ENCODE measurements at places on chromosomes 2 and 18. TPM values are rescaled to one million over a fixed set of nuclear protein-coding genes. Genes with fewer than 3 reads are reported as not detected.

The CCDC74B gene
- 1.6 TPM for total RNA-seq

The IL1B gene
- total RNA-seq, result not detected

The GPR55 gene
- not detected for total RNA-seq

The FAM124B gene
- 82.0 TPM for total RNA-seq

The ASB18 gene
- total RNA-seq, result not detected

The GPD2 gene
- total RNA-seq, result 37.0 TPM

The GPR45 gene
- total RNA-seq, result not detected

The PRKAG3 gene
- total RNA-seq, result not detected

GRCh38 chr2:131085646-131086045 lies 7.6 kb downstream of the FAM168B start:
- no peak for DNase-seq

DNA sequence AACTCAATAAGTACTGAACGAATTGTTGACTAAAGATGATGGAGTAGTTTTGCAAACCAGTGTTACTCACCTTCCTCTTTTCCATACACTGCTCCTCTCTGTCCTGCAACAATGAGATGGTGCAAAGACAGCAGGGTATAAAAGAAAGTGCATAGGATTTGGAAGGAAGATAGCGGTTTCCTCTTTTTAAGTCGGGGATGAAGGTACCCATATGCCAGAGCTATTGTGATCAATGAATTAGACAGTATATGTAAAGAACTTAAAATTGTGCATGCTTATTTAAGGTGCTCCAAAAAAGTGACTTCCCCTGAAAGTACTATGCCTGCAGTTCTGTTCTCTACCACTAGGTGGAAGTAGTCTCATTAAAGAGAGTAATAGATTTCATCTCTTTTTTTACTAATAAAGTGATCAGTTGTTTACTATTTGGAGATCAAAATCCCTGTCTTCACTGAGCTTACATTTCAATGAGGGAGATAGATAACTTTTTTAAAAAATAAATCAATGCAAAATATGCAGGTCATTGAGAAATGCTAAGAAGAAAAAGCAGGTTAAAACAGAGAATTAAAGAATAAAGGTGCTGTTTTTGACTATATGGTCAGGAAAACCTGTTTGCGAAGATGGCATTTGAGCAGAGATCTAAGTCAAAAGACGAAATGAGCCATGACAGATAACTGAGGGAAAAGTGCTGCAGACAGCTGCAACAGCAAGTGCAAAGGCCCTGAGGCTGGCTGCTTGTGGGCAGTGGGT lies 339.7 kb upstream of the SLC14A2 start:
- DNase-seq, result peak; percentile 24

- no peak for DNase-seq
Measured at GRCh38 chr2:82913566-82913965, 1545.5 kb downstream of the SUCLG1 start.

DNA sequence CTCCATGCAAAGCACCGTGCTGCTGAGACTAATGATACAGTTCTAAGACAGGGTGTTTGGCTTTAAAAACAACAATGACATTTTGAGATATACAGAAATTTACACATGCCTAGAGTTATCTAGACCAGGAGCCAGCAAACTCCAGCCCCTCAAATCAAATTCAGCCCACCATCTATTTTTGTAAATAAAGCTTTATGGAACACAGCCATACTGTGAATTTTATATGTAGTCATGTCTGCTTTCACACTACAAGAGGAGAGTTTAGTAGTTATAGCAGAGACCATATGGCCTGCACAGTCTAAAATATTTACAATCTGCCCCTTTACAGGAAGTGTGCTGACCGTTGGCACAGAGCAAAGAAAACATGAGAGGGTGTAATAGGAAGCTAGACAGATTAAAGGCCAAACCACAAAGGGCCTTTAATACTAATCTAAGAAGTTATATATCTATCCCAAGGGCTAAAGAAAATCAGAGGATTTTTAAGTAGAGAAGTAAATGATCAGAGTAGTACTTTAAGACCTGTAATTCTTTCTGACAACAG lies 39.4 kb downstream of the NBAS start:
- DNase-seq, result peak; percentile 61

DNA sequence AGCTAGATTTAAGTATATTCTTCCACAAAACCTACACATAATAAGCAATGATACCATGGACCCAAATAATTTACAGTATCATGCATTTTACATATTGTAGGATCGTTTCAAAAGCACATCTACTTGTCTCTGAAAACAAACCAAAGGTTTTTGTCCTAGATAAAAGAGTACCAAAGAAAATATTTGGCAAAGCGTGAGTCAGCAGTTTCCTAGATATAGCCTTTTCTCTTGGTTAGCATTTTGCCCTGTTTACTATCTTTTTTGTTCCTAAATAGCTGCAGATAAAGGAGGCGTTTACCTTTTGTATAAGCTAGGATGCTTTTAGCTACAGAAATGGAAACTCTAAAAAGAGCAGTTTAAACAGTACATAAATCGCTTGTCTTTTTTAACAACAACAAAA lies 305.8 kb upstream of the GULP1 start:
- DNase-seq, result no peak

DNA sequence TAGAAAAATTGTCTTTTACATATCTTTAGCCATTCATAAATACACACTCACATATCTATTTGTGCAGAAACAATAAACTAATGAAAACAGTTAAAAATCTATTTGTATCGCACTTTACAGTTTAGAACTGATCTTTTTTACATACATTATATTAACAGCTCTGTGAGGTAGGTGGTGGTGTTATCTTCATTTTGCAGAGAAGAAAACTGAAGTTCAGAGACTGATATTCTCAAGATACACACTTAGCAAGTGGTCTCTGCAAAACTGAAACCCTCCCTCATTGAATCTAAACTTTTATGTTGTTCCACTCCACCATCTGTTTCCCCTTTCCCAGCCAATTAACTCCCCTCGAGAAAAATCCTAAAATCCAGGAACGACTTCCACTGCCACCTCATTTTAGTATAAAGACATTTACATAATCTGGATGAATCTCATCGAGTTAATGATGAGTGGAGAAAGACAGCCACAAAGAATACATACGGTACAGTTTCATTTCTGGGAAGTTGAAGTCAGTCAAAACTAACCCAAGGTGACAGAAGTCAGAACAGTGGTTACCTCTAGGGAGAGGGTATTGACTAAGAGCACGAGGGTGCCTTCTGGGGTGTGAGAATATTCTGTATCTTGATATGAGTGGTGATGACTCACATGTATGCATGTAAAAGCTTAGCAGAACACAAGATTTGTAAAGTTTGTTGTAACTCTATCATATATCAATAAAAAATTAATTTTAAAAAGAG lies 524.2 kb upstream of the TCF4 start:
- peak; percentile 21 for DNase-seq

DNA sequence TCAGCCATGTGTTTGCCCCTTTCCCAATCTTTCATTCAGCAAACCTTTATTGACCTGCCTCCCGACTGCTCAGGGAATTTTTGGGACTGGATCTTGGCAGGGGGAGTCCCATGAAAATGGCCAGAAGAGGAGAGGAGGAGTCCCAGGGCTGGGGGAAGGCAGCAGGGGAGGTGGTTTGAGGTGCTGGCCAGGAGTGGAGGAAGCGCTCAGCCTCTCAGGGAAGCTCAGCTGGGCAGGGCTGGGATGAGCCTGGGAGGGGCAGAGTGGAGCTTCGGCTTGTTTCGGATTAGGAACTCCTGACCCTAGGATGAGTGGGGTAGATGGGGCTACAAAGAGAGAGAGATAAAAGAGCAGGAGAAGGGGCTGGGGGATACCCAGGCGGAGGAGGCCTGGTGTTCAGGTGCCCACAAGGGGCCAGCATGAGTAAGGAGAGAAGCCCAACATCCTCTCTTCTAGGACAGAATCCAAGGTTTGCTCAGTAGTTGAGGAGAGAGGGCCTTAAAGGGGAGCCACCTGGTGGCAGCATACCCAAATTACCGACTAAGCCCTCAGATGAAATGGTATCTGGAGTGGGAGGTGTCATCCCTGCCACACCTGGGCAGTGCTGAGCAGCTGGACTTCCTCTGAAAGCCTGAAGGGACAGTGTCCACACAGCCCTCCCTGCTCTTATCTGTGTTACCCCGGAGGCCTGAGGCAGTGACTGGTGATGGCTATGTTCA lies 91.1 kb downstream of the INHBB start:
- peak; percentile 8 for DNase-seq

DNA sequence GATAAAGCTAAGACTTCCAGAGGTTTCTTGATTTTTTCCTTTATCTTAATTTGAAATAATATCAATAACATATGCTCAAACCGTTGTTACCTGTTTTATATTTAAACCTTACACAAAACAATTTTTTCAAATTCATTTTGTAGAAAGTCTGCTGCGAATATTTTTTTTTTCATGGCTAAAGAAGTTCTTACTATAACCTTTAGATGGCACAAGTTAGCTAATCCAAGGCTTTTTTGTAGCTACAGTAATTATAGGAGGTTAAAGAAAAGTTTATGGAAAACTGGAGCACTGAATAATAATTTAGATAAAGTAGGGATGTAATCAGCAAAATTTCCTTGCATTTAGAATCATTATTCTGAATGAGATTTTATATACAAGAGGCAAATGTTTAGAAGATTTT lies 78.0 kb upstream of the PNPT1 start:
- peak; percentile 66 for DNase-seq

- DNase-seq, result peak; percentile 33
Measured at GRCh38 chr18:24659827-24660720, 199.6 kb downstream of the HRH4 start.

DNA sequence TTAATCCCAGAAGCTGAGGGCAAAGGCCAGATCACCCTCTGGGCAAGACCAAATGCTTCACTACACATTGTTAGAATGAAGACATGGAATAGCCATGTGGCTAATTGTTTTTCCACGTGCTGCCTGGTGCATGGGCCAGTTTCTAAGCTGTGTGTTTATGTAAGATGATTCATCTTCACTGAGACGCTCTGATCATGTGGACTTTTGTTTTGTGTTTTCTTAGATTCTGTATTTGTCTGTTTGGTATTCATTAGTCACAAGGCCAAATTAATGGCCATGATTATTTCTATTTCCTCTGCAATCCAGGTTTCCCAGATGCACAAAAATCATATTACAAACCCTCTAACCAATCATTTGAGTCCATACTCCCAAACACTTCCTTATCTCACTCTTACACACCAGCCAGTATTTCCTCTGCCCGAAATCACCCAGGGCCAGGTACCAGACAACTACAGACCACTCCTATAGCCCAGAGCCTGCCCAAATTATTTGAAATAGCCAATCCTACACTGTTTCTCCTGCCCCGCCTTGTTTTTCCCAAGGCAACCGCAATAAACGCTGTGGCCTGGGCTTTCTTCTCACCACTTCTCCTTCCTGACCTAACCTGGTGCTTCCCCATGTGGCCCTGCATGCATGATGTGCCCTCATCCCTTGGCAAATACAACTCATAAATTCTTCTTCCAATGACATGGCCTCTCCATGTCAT lies 94.2 kb upstream of the SP3 start:
- peak; percentile 96 for DNase-seq

DNA sequence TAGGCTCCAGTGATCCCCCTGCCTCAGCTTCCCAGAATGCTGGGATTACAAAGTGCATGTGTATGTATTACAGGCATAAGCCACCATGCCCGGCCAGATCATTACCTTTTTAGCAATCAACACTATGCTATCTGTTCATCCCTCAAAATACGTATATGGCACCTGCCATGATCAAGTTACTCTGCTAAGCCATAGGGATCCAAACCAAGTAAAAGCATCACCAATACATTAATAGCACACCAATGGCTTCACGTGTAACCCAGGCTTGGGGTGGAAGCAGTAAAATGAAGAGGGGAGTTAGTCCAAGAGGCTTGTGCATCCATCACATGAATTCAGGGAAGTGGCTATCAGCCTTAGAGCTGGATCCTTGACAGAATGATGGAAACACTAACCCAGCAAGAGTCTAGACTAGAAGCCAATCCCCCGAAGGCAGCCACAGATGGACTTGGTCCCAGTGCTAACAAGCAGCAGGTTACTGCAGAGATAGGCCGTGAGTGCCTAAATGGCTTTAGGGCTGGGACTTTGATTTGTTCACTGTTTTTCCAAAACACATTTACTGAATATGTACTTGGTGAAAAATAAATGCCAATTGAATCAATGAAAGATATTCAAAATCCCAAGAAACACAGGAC lies 11.3 kb downstream of the HDLBP start:
- DNase-seq, result no peak

GRCh38 chr2:31371691-31372090 lies 42.9 kb downstream of the XDH start:
- DNase-seq, result no peak

DNA sequence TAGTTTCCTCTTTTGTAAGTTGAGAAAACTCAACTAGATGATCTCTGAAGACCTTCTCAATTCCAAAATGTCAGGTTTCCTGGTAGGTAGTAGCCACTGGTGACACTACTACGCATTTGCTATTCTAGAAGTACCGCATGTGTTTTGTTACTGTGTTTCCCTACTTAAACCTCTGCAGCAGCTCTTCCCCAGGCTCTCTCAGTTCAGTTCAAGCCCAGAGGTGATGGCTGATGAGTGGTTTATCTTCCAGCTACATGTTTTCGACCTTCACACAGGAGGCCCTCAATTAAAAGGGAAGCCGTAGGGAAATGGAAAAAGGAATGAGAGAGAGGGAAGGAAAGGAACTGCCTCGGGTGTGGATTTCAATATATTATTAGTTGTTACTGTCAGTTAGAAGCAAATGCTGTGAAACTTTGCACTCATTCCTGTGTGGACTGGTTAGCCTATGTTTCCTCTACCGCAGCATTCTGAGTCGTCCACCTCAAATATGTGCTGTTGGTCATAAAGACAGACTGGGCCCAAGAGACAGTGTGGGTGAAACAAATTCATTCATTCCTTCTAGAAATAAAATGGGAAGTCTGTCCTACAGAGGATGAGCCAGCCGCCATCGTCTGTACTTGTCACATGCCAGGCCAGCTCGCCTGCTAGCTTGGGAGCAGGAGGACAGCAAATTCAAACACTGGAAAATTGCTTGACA lies 455.2 kb upstream of the RAB12 start:
- DNase-seq, result no peak

- peak; percentile 65 for DNase-seq
Measured at GRCh38 chr18:61502472-61502871, 169.2 kb downstream of the CDH20 start.

GRCh38 chr2:150041722-150042425 lies 445.6 kb downstream of the RND3 start:
- DNase-seq, result peak; percentile 58

DNA sequence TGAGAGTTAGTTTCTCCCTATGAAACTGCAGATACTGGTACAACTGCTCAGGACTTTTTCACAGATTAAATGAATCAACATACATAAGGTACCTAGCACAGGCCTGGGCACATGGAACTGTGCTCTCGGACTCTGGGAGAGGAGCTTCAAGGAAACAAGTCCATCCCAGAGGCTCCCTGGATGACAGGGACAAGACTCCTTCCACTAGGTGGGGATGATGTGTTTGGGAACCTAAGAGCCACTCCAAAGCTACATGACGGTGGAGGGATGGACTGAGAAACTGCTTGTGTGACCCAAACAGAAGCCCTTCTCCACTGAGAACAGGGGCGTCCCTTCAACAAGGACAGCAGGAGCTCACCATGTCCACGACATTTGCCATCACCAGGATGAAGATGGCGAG lies 37.1 kb downstream of the CENPO start:
- no peak for DNase-seq

DNA sequence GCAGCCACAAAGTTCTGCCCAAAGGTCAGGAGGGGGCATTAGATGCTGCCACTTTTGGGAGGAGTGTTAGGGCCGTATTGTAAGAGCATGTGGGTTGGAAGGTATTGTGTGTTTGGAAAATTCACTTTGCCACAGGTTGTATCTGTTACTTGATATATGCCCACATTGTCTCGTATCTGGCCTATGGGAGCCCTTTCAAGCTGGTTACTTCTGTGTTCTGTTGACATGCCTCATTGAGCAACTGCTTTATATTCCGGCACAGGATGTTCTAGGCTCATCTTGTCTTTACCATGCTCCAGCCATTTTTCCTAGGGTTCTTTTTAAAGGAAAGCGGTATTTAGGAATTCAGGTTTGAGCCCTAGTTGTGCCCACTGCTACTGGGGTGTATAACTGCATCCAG lies 6.0 kb downstream of the ADNP2 start:
- DNase-seq, result no peak

All from endothelial cell of umbilical vein (primary cell).